Posterior vena cava (tissue), 2 donors: ENCODE measurements at places on chromosomes 7 and 10. TPM values are rescaled to one million over a fixed set of nuclear protein-coding genes. Genes with fewer than 3 reads are reported as not detected.

DNA sequence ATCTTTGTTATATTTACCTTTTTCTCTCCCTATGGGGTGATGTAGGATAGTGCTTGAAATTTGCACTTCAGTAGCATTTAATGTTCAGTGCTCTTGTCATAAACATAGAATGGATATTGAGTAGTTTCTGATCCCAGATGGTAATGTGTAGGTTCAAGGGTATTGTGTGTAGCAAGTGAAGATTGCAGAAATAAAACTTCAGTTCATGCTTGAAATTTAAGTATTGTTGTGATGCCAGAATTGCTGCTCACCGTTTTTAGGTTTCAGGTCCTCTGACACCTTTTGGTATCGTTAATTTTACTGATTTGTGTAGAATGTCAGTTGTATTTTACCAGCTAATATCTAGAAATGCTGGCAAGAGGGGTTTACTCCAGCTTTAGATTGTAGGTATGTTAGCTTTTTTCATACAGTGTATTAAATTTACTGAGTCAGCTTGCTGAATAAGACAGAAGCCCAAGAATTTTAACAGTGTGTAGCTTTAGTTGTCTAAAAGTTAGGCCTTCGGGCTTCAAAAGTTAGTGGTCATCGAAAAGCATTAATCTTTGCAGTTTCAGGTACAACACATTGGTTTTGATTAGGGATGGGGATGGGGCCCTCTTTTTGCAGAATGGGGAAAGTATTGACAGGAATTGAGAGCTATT lies 1.9 kb downstream of the PTEN start:
- no peak for DNase-seq

DNA sequence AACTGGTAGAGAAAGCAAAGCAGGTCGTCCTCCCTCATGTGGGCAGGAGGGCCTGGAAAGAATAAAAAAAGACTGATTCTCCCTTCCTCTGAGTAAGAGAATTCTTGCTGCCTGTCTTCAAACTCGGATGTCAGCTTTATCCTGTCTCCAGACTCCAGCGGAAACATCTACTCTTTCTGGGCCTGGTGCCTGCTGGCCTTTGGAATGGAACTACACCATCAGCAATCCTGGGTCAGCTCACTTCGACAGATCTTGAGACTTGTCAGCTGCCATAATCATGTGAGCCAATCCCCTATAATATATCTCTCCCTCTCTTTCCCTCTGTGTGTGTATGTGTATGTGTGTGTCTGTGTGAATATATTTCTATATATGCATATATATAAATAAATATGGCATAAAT lies 411.0 kb upstream of the DPP6 start:
- DNase-seq: peak; percentile 83

GRCh38 chr7:71710442-71710841 lies 578.5 kb downstream of the GALNT17 start:
- no peak for DNase-seq

- DNase-seq: no peak
Observed at GRCh38 chr10:61051344-61051743, 107.4 kb upstream of the RHOBTB1 start.

Gene GPR26
- total RNA-seq: not detected
